ENCODE measurements at places on chromosomes 16 and 17.

DNA sequence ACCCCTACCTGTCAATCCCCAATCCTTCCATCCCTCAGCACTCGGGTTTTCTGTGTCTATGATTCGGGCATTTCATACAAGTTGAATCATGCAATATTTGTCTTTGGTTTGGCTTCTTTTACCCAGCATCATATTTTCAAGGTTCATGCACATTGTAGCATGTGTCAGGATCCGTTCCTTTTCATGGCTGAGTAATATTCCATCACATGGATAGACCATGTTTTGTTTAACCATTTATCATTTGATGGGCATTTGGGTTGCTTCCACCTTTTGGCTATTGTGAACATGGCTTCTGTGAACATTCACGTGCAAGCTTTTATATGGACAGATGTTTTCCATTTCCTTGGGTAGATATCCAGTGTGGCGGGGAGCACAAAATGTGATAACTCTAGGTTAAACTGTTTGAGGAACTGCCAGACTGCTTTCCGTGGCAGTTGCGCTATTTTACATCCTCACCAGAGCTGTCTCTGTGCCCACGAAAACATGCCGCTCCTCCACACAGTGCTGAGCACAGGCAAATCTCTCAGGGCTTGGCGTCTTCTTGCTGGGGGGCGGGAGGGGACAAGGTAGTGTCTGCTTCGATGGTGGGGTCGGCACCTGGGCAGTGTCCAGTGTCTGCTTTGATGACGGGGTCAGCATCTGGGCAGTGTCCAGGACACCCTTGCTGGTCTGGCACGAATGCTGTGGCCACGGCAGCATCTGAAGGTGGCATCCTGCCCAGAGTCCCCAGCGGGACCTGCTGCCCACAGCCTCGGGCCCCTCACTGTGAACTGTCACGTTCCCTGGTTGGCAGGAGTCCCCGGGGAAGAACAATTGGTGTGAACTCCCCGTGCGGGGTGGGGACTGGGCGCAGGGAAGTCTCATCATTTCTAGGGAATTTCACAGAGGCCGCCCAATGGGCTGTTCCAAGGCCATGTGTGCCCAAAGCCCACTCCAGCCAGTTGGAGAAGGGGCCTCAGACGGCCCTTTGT, 32.4 kb upstream of the JPH3 start:
- no peak for DNase-seq

DNA sequence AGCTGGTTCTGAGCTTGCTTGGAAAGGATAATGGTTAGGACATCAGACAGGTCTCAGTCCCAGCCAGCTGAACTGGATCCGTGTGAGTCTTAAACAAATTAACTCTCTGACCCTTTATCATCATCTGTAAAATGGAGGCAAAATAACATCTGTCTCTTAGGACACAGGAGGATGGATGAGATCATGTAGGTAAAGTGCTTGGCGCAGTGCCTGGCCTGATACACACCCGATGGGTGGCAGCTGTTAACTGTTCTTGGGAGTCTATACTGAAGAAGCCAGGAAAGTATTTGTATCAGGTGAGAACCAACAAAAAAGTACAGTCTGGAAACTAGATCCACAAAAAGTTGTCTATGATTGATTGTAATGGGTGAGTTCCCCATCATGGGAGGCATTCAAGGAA, 188.6 kb downstream of the C16orf78 start:
- DNase-seq: no peak

- DNase-seq: peak; percentile 37
Observed at GRCh38 chr17:47742319-47743181, 9.5 kb downstream of the TBX21 start.

DNA sequence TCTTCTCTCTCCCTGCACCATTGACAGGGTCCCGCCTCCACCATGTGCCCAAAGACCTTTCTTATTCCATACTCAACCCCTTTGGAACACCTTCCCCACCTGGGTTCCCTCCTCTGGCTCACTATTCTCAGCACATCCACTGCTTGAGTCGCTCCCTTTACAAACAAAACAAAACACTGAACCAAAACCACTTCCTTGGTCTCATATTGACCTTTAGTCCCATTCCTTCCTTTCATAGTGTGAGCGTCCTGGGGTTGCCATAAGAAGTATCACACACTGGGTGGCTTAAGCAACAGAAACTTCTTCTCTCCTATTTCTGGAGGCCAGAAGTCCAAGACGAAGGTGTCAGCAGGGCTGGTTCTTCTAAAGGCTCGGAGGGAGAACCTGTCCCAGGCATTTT, 6.1 kb upstream of the TNRC6C start:
- no peak for DNase-seq

- no peak for DNase-seq
Observed at GRCh38 chr17:54863176-54863575, 37.5 kb upstream of the TOM1L1 start.

GRCh38 chr17:30228011-30228410, 7.5 kb downstream of the SLC6A4 start:
- no peak for DNase-seq

DNA sequence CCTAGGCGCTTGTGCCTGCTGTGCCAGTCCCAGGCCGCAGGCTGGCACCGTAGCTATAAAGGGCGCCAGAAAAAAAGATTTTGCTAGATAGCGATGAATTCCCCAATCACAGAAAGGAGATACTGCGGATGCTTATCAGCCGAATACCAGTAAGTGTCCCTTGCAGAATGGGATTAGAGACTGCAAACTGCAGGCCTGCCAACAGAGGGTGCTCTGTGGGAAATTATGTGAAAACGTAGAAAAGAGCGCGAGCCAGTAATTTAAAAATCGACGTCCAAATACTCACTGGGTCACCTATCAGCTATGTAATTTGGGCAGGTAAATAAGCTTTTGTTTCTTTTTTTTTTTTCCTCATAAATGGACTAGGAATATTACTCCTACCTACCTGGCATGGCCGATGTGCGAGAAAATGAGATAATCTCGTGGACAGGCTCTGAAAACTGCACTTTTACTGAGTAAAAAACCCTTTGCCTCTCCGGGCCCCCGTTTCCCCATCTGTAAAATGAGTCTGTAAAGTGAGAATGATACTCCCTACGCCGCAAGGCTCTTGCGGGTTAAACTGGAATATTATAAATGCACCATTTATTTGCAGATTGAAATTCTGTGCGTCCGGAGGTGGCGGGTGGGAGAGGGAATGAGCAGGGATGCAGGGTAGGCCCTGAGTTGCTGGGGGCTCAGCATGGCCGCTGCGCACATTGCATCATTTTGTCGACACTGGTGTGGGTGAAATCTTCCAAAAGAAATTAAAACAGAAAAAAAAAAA, 1.2 kb upstream of the COG1 start:
- peak; percentile 41 for DNase-seq

DNA sequence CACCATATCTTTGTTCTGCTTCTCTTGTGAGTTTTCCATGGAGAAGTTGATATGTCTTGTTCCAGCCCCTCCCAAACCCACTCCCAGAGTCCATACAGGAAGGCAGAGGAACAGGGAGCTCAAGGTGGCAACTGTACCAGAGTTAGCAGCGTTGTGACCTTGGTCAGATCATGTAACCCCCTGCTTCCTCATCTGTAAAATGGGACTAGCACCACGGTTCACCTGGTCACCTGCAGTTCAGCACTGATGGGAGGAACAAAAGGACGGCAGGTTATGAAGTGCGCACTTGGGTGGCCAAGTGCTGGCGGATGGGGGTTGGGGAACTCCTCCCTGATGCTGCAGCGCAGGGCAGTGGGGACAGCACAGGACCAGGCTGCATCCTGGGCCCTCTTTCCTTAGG, 7.7 kb upstream of the NEUROD2 start:
- DNase-seq: no peak

GRCh38 chr16:8905795-8906591, 23.8 kb downstream of the LITAFD start:
- DNase-seq: no peak

GRCh38 chr16:2005646-2006045, 4.0 kb downstream of the ZNF598 start:
- DNase-seq: no peak

GRCh38 chr16:65601781-65602180, 479.9 kb upstream of the CDH11 start:
- no peak for DNase-seq

DNA sequence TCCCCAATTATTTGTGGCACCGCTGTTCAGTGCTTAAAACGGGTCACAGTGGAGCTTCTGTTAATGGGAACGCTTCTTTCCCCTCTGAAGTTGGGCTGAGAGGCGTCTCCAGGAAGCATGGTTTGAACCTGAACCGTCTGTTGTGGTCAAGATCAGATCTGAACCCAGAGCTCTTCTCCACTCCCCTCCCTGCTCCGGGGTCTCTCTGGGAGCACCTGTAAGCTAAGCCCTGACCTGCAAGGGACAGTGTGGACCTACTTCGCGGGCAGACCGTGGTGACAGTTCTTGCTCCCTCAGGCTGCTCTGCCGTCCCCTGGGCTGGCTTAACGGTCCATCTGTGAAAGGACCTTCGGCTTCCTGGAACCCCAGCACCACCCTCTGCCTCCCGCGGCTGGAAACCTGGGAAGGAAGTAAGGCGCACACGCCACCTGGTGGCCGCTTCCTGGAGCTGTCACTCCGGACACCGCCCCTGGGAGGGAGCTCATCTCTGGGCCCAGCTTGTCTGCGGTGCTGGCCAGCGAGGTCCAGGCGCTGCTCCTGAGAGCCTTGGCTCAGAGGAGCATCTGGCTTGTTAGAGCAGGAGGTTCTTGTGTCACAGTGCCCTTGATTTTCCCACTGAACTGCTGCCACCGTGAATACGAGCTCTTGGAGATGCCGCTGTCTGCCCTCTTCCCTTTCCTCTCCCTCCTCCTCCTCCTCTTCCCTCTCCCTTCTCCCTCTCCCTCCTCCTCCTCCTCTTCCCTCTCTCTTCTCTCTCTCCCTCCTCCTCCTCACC, 518.5 kb upstream of the EEF2KMT start:
- no peak for DNase-seq

GRCh38 chr17:4537451-4538235, 17.5 kb downstream of the MYBBP1A start:
- DNase-seq: no peak

GRCh38 chr16:11320170-11320569, 25.1 kb upstream of the RMI2 start:
- DNase-seq: no peak

GRCh38 chr17:58756246-58757161, 850 bp downstream of the PPM1E start:
- DNase-seq: no peak

DNA sequence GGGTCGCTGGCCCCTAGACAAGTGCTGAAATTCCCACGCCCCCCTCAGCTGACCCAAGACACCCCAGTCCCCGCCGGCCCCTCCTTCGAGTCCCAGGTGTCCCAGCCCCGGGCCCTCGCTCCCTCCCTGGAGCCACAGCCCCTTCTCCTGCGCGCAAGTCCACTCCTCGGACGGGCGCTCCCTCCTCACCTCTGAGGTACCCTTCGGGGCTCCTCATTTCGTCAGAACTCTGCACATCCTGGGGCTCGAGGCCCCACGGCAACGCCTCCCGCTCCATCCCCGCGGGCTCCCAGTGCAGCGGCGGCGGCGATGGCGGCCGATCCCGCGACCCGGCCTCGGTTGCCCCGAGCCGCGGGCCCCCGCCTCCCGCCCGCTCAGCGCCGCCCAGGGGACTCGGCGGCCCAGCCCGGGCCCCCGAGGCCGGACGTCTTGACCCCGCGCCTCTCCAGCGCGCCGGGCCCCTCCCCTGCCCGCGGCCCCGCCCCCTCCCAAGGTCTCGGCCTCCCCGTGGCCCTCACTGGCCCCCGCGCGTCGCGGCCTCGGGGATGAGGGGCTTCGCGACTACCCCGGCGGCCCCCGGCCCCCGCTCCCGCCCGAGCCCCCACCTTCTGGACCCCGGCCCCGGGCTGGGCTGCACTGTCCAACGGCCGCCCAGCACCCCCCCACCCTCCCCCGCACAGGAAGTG, at the start of gene ZNF768:
Gene ZNF768 (minus strand): TSS at position 430 of the 686 bp plus-strand sequence. CDS start 153 bp downstream, at position 277.
- DNase-seq: no peak

DNA sequence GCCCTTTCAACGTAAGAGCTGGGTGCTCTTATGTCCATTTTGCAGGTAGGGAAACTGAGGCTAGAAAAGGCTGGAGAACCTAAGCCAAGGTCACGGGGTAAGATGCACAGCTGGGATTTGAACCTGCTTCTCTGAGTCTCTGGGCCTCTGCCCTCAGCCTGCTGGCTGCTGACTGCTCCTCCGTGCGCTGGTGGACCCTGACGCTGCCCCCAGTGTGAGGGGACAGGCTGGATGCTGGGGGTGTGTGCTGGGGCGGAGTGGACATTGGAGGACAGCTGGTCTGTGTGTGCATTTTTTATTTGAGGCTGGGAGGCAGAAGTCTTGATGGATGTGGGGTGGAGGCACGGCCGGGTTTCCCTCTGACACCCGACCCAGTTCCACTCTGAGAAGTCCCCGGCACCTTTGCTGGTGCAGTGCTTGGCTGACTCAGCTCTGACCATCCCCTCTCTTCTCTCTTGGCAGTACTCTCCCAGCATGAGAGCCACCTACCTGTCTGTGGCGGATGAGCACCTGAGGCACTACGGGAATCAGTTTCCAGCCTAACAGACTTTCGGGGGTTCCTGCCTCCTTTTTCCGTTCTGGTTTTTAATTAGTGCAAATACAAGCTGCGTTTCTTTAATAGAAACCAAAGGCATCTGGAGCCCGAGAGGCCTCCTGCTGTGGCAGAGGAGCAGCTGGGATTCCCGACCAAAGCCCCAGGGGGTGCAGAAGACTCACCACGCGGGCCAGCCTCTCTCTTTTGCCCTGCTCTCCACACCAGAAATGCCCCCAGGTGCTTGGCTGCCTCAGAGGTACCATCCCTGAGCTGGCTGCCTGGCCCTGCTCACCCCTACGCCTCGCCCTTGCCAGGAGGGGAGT, 14.1 kb upstream of the DNAI2 start:
- DNase-seq: no peak

DNA sequence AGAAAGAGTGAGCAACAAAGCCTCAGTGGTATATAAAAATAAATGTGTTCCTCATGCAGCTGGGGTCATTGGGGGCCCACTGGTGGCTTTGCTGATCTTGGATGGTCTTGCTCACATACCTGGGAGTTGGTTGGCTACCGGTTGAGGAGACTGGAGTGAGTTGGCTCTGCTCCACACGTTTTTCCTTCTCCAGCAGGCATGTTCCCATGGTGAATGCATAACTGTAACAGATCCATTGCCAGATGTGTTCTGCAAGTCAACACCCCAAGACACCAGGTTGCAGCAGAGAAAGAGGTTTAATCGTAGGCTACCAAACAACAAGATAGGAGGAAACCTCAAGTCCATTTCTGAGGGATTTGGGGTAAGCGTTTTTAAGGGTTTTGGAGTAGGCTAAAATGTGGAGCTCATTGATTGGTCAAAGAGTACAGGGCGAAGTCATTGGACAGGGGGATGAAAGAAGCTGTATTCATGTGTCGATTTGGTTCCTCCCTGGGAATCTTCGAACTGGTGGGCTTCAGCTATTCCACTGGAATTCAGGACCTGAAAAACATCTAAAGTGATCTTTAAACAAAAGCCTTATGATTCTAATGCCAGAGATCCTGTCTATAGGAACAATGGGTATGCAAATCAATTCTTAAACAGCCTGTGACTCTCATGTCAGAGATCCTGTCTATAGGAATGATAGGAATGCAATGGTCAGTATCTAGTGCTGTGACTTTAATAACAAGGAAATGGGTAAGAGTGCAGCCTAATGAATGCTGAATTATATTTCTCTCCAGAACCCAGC, 467.5 kb upstream of the C16orf82 start:
- no peak for DNase-seq

- DNase-seq: peak; percentile 40
Observed at GRCh38 chr17:10618202-10618635, 38.9 kb downstream of the MYH3 start.
